ENCODE measurements at places on chromosomes 7 and 10.

DNA sequence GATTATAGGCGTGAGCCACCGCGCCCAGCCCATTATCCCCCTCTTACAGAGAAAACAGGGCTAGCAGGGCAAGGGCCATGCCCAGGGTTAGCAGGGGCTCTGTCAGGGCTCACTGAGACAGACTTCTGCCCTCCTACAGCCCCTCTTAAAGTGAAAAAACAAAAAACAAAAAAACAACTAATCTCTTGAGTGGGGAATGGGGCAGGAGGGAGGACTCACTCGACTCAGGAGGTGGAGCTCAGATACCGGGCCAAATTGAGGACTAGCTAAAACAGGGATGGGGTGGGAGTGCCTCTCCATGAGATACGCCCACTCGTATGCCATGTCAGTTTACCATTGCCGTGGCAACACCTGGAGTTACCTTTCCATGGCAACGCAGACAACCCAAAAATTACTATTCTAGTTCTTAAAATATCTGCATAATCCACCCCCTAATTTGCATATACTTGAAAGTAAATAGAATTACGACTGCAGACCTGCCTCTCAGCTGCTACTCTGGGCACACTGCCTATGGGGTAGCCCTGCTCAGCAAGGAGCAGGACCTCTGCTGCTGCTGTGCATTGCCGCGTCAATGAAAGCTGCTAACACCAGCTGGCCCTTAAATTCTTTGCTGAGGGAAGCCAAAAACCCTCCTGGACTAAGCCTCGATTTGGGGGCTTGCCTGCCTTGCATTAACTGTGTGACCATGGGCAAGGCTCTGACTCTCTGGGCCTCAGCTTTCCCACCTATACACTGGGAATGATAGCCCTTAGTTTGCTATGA is 13.4 kb downstream of the SSC4D start:
- no peak for DNase-seq

GRCh38 chr7:67821116-67821515 is 824.5 kb downstream of the TYW1 start:
- DNase-seq: no peak

GRCh38 chr10:106947643-106948042 is 216.9 kb downstream of the SORCS1 start:
- no peak for DNase-seq

DNA sequence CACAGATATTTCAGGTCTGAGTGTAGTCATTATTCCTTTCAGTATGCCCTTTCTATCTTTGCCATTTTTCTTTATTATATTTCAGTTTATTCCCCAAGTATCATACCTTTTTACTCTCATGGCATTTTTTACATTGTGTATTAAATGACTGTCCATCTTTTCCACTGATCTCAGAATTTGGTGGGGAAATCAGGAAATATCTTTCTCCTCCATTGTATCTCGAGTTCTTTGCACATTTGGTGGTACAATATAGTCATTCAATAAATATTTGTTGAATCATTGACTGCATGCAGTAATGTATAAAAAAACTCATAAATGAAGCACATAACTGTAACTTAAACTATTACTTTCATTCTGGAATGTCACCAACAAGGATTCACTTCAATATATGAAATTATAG is 354.7 kb downstream of the HGF start:
- no peak for DNase-seq

DNA sequence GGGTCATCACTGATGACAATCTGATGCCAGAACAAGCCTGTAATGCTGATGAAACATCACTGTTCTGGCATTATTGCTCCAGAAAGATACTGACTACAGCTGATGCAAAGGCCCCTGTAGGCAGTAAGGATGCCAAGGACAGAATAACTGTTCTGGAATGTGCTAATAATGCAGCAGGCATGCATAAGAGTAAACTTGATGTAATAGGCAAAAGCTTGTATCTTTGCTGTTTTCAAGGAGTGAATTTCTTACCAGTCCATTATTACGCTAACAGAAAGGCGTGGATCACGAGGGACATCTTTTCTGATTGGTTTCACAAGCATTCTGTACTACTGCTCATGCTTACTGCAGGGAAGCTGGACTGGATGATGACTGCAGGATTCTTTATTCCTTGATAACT is 18.7 kb downstream of the LCOR start:
- no peak for DNase-seq

DNA sequence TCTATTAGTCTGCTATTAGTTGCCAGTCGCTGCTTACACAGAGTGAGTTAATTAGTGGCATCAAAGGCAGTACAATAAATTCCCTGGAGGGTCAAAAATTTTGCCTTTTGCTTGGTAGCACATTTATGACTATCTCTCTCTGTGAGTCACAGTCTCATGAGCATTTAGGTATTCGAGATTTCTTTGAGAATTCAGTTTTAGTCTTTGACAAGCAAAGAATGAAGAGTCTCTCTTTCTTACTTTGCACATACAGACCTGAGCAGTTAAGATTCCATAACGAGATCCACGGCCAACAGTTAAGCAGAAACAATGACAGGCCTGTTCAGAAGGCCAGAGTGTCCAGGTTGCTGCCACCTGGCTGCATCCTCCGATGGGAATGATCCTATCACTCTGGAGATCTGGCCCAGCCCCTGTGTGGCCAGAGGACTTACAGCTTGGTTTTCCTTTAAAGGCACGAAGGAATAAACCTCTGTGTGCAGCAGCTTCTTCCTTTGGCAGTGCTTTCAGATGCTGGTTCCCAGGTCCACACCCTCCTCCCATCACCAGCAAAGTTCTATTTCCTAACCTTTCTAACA is 80.6 kb downstream of the GLI3 start:
- DNase-seq: no peak

- DNase-seq: no peak
Observed at GRCh38 chr7:80935991-80936780, 17.3 kb upstream of the SEMA3C start.

- DNase-seq: no peak
Observed at GRCh38 chr10:95429639-95430038, 131.5 kb downstream of the SORBS1 start.

GRCh38 chr7:48964074-48964473 is 39.7 kb downstream of the CDC14C start:
- DNase-seq: no peak

GRCh38 chr10:90787393-90788198 is 70.2 kb downstream of the HTR7 start:
- no peak for DNase-seq
